PC-3 (cell line): ENCODE measurements at places on chromosomes 7 and 10. TPM values are rescaled to one million over a fixed set of nuclear protein-coding genes. Genes with fewer than 3 reads are reported as not detected.

Gene BAG3
- total RNA-seq, result 47.1 and 47.6 TPM in 2 replicates

GRCh38 chr7:33805630-33806233 is 99.6 kb upstream of the BMPER start:
- peak; percentile 64 for DNase-seq

DNA sequence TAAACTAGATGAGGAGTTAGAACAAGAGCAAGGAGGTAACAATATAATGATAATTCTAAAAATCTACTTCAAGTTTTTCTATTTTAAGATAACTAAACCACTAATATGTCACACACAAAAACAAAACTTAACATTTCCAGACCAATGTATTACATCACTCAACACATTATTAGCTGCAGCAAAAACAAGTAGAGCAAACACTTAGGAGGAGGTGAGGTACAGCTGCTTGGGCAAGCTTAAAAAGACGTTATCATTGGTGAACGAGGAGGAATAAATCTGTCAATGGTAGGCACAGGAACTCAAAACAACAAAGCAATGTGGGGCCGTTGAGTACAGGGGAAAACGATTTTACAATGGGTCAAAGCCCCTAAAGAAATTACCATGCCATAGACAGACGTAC is 58.8 kb downstream of the EZH2 start:
- DNase-seq, result no peak

Gene CACNA2D1
- total RNA-seq, result 0.77 and 1.1 TPM in 2 replicates

Gene UNC5B
- total RNA-seq, result 0.26 and 0.46 TPM in 2 replicates

DNA sequence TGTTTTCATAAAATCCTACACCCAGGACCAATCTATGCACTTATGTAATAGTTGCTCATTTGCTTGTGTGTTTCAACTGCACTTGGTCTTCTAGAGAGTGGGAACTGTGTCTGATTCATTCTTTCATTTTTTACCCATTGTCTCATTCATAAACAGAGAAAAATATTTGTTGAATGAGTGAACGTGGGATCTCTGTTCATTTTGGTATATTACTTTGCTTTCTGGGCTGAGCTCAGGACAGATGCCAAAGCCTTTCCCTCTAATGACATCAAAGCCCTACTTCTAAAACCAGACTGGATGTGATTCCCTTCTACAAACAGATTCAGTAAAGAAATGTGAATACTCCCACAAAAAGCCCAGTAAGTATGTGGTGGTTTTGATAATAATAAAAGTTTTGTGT is 145.2 kb downstream of the ST7 start:
- peak; percentile 63 for DNase-seq

- peak; percentile 57 for DNase-seq
Observed at GRCh38 chr7:43764039-43764761, 5.7 kb downstream of the BLVRA start.
